ENCODE measurements at places on chromosomes 4 and X.

- no peak for DNase-seq
These were observed 110.3 kb upstream of the MAP3K15 start for GRCh38 chrX:19625612-19626011.

DNA sequence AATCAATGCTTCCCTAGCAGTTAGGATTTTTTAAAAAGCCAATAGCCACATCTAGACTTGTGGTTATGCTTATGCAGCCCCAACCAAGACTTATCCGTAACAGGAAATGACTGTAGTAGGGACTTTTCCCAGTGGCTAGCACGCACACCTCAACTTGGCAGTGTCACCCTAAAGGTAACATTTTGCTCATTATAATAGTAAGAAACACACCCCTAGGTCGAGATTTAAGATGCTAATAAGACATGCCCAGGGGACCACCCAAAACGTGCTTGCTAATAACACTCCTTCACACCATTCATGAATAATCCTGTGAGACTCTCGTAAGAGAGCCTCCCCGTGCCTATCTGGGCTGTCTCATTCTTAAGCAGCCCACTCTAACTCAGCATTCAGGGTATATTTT, 195.3 kb downstream of the CHIC1 start:
- no peak for DNase-seq

DNA sequence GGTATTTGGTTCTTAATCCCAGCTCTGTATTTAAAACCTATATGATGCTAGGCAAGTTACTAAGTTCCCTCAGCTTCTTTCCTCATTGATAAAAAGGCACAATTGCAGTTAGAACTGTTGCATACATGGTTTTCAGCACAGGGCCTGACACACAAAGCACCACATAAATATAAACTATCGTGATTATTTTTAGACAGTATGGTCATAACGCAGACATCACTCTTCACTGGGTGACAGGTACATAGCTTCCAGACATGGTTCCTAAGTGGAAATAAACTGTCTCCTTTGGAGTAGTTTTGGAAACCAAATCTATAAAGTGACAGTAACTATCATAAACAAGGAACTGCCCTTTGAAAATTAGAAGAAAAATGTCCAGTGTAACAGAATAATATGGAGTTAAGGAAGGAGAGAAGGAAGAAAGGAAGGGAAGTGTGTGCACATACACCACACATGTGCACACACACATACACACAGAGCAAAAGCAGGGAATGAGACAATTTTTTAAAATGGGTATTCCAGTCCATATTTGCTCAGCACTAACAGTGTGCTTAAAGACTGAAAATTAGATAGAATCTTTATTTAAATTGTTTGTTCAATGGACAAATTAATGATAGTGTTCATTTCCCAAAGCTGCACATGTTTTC, 12.5 kb upstream of the G3BP2 start:
- no peak for DNase-seq

- no peak for DNase-seq
These were observed 13.6 kb upstream of the PDGFRA start for GRCh38 chr4:54215379-54216077.

DNA sequence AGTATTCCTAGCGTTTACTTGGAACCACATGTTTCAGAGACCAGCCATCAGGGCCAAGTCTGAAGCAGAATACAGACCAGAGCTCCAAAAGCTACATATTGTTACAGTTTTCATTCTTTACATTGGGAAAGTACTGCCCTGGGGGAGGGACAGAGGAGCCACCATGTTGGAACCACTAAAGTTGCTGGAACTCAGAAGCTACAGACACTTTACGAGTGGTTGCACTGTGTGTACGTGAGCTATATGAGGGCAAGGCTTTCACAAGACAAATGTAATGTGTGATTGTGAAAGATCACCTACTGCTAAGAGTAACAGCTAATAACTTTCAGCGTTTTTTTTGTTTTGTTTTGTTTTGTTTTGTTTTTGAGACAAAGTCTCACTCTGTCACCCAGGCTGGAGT, 11.7 kb downstream of the GPC3 start:
- no peak for DNase-seq
